Activated CD4-positive, alpha-beta T cell treated with anti-CD3 and anti-CD28 coated beads, Interleukin-2, Interleukin-4, amounts not matched to agents 100 ng/mL and 50 ng/mL, durations not matched to agents 16 hours and 8 hours (primary cell): ENCODE measurements at places on chromosomes 6 and 20.

DNA sequence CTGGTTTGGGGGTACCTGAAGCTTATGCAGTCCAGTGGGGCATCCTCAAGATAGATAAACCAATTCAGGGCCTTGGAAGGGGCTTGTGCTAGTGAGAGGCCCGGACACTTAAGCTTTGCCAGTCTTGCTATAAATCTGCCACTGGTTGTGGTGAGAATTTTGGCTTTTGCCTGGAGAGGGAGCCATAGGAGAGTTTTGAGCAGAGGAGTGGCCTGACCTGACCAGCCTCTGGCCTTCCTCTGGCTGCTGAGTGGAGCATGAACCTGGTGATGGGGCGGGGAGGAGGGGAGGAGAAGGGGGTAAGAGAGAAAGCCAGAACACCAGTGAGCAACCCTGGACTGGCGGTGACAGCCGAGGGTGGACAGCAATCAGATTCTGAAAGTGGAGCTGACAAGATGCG lies 7.1 kb downstream of the TMEM74B start:
- no peak for DNase-seq

DNA sequence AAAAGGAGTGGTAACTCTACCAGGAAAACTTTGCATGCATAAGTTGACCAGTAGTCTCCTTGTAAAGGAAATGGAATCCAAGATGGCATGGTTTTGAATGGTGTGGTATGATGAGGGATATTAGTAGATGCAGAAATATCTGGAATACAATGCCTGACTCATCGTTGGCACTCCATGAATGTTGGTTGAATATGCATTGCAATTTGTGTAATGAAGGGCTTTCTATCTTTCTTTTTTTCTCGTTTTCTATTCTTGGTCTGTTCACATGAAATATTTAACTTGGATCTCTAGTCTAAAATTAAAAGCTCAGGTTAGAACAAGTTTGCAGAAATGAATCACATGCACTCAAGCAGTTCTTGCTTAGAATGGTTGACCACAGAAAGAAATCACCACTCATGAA lies 277.3 kb upstream of the PRND start:
- no peak for DNase-seq

DNA sequence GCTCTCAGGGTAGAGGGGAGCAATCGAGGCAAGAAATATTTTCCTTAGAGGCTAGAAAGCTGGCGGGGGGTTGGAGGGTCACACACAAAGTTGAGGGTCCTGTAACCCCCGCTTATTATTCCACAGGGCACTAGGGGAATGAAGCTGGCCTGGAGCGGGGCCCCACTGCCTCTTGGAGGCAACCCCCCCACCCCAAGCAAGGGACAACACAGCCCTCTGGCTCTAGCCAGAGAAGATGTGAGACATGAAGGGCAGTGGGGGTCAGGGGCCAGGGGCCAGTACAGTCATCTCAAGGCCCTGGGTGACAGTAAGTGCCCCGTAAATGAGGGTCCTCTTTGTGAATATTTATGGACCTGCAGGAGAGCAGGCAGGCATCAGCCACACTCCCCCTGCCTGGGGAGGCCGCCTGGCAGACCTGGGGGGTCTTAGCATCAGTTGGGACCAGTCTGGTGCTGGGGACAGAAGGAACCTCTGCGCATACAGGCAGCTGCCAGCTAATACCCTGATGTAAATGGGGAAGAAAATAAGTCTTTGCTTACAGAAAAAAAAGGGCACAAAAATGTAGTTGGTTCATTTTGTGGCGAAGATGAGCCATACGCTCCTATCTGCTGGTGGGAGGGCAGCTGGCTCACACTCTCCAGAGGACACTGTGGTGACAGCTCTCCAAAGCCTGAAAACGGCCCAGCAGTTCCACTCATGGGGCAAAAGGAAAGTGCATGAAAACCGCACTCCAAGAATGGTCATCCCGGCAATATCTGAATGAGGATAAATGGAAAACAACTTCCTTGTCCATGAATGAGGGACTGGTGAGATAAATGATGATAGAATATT lies 21.9 kb downstream of the SPATA2 start:
- peak; percentile 44 for DNase-seq

DNA sequence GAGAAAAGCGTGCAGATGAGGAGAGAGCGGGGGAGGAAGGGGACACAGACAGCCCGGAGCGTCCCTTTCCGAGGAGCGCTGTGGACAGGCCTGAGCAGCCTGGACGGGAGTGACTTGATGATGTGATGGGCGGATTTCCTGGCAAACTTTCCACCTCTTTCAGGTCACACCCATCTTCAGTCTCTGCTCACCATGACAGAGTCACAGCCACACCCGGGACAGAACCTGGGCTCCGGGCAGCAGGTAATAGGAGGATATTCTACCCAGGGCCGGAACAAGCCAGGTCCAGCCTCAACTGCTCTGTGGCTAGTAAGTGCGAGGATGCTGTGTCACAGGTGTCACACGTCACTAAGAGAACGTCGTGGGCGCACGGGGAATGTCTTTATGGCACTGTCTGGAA lies 84.3 kb downstream of the THBS2 start:
- no peak for DNase-seq

GRCh38 chr6:84492241-84493165 lies 265.1 kb upstream of the CEP162 start:
- no peak for DNase-seq

DNA sequence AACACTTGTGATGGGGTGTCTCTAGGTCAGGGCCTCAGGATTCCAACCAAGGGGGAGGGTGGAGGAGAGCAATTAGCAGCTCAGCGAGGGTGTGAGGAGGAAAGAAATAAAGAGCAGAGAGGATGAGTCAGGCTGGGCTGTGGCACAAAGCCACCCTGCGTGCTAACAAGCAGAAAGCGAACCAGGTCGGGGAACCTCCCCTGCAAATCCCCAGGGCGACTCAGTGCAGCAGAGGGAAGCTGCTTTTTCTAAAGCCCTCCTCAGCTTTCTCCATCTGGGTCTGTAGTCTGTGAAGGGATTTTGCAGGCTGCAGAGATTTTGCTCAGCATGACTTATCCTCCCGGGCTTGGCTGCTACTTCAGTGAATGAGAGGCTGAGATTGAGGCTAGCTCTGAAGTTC lies 6.6 kb upstream of the SPO11 start:
- DNase-seq = no peak

- DNase-seq = no peak
These were observed 164.8 kb upstream of the TBX18 start for GRCh38 chr6:84929212-84929611.

- DNase-seq = peak; percentile 3
These were observed 46.7 kb upstream of the MOCS1 start for GRCh38 chr6:39980839-39981580.

GRCh38 chr20:373171-373890 lies 7.2 kb upstream of the TRIB3 start:
- no peak for DNase-seq

DNA sequence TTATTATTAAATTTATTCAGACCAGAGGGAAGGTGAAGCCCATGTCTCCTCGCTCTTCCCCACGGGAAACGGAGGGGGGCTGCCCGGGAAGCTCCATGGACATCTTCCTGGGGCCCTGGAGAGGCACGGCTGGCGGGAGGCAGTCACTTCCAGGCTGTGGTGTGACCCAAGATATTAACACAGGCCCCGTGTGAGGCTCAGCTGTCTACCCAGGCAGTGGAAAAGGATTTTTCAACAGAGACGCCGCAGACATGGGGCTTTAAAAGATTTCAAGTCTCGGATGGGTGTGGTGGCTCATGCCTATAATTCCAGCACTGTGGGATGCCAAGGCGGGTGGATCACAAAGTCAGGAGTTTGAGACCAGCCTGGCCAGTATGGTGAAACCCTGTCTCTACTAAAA lies 117.9 kb downstream of the ERMARD start:
- DNase-seq = no peak

DNA sequence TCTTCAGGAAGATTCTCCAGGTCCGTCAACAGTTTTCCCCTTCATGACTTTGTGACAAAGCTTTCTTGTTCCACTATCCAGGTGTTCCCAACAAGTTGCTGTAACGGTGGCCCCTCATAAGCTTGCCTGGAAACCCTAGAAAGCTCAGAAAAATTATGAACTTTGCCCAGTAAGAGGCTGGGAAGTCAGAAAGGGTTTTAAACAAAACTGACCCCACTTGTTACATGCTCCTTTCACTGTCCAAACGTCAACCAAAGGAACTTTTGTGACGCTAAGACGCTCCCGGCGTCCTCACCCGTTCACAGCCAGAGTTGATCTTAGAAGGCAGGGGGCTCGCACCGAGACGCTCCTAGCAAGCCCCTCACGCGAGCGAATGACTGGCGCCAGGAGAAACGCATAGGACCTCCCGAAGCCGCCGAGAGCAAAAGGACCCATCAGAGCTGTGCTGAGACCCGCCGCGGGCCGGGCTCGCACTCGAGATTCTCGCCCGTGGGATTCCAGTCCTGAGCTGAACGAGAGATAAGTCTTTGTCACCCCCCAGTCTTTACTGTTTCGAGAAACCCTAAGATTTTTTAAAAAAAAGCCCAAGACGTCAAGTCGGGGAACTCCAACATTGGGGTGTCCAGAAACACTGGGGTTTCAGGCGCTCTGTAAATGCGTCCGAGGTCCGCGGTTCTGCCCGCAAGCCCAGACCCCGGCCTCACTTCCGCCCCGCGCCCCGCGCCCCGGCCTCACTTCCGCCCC lies 544 bp upstream of the ACAT2 start:
- no peak for DNase-seq
